ENCODE measurements at places on chromosomes 6 and 20.

DNA sequence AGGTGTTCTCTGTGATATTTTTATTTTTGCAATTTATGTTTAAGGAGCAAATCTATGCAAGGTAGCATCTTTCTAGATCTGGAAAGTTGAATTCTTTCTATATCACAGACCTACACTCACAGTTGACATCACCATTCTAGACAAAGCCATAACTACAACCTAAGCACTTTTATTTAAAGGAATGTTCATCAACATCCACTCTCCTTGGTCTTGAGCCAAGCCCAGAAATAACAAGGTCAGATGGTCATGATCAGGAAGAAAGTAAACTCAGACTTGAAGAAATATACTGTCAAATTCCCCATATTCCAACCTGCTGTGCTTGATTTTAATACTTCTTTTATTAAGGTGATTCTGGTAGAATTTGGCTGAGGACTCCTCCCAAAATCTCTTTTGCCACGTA is 32.2 kb downstream of the MMUT start:
- DNase-seq = no peak

GRCh38 chr6:121837545-121838229 is 402.2 kb downstream of the GJA1 start:
- no peak for DNase-seq

GRCh38 chr6:22956029-22956681 is 386.8 kb downstream of the HDGFL1 start:
- no peak for DNase-seq

GRCh38 chr6:169832247-169832948 is 81.0 kb downstream of the ERMARD start:
- no peak for DNase-seq

GRCh38 chr6:116096979-116097816 is 3.5 kb upstream of the NT5DC1 start:
- DNase-seq = no peak

DNA sequence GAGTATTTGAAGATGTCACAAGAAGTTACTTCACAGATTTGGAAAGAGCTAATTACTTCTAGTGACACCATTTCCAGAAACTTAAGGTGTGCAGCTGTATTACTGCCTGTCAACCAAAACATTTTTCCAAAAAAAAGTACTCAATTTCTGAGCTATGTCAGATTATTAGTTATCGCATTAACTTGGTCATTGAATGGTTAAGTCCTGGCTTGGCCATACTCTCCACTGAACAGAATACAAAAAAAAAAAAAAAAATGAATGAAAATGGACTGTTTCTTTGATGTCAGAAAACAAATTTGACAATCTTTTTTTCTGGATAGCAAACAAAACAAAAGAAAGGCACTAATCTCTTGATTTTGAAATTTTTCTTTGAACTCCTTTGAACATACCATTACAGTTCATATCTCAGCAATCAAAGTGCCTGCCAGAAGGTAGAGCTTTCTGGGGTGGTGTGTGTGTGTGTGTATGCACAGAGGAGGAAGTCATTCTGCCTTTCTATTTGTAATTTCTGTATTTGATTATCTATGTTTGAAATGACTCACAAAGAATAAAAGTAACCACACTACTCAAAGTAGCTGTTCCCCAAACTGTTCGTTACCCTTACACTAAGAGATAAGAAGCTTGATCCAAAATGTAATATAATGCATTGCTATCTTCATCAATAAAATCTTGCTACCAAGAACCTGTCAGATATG is 210.8 kb upstream of the FUT9 start:
- no peak for DNase-seq

DNA sequence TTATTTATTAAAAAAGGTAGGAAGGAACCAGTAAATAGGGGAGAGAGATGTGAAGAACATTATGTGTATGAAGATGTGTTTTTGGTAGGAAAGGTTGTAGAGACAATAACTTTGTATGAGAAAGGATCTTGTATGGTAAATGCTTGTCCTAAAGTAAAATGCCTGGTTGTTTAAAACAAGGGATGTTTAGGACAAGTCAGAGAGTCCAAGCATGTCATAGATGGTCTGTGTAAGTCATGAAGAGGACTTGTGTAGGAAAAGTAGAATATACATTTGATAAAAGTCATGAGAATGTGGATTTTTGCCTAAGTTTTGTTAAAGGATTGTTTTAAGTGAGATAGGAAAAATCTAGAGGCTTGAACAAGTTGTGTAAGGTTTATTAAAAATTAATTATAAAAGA is 325.1 kb downstream of the CDH26 start:
- DNase-seq = no peak

DNA sequence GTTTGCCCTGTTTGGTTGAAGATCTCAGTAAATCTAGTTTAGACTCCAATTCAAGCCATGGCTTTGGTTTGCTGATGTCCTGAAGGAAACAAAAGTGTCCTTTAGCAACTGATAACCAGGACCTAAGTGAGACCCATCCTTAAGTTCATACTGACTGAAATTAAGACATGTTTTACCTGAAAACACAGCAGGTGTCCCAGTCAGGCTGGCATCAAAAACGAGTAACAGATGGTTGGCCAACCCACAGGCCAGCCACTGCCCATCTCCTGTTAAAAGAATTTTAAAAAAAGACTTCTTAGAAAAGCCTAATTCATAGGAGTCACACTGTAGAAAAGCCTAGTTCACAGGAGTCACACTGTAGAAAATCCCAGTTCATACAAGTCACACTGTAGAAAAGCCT is 58.3 kb downstream of the WDR27 start:
- DNase-seq = no peak

DNA sequence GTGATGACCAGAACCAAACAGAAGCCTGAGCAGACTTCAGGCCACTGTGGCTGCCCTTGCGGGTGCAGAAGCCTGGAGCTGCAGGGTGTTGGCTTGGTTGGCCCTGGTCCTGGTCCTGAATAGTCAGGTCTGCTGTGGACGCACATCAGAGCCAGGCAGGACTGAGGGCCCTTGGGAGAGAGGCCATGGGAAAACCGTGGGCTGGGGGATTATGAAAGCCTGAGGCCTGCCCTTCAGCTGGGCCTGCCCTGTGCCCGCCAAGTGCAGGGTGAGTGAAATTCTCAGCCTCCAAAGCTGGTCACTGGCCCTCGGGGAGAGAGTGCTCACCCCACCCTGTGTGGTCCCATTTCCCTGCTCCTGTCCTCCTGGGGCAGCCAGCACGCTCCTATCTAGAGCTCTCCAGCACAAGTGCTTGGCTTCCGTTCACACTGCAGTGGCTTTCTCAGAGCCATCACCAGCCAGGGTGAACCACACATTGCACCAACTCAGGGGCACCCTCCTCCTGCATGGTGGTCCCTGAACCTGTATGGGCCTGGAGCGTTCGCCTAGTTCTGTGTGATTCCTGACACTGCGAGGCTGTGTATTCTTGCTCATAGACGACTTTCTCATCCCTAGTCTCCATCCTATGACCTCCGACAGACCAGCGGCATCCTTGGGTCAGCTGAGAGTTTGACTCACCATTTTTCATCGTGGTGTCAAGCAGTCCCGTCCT is 146.1 kb downstream of the TTLL2 start:
- DNase-seq = no peak

- peak; percentile 12 for DNase-seq
These were observed 12.1 kb upstream of the OCSTAMP start for GRCh38 chr20:46562373-46563169.

- DNase-seq = no peak
These were observed 21.7 kb downstream of the GFOD1 start for GRCh38 chr6:13465734-13466133.

- DNase-seq = no peak
These were observed 3.9 kb upstream of the SULF2 start for GRCh38 chr20:47789081-47789763.
